ENCODE measurements at places on chromosomes 4 and X.

DNA sequence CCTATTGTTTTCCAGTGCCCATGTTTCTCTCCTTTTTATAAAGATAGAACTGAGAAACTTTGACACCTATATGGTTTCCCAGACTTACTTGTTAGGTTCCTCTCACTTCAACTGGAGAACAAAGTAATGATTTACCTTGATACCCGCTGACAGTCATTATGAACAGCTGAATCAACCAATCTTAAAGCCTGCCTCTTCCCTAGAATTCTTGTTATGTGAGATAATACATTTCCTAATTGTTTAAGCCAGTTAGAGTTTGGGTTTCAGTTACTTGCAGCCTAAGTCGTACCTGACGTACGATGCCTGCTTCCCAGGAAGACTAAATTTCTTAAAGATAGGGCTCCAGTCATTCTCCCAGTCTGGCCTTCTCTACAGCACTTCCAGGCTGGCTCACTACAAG, 97.3 kb downstream of the SHROOM4 start:
- DNase-seq: no peak

- no peak for DNase-seq
These were observed 49.0 kb upstream of the SLC16A2 start for GRCh38 chrX:74372272-74372671.

- no peak for DNase-seq
These were observed at the start of gene ADGRA3 for GRCh38 chr4:22515888-22516541. ADGRA3 (minus strand) TSS chr4:22516066; CDS start chr4:22515784, 282 bp downstream.

DNA sequence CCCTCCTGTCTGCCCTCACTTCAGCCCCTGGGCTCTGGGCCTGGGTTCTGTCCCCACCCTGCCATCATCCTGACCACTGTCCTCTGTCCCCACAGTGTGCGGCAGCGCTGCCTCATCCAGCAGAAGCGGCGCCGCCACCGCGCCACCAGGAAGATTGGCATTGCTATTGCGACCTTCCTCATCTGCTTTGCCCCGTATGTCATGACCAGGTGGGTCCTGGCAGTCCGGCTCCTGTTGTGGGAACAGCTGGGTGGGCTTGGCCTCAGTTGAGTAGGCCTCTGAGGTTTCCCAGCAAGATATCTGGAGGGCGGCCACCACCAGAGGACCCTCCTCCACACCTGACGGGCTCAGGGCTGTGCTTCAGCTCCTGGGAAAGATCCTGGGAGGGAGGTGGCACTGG, 2.2 kb downstream of the GPR78 start:
- no peak for DNase-seq

GRCh38 chrX:123504047-123504446, 228.8 kb downstream of the THOC2 start:
- no peak for DNase-seq

DNA sequence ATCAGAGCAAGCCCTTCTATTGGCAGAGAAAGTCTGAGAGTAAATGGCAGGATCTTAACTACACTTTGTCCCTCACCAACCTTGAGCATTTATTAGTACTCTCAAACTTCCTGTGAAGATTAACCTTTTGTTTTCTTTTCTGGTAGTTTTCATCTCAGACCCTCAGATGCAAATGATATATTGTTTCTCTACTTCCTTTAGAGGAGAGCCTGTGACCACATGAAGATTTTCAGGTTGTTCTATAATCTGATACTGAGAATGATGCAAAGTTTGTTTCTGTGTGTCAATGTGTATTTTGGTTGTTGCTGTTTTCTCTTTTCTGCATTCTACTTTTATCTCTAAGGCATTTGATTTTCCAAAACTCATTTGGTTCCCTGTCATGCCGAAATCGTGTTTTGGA, 165.8 kb upstream of the CYSLTR1 start:
- DNase-seq: no peak

DNA sequence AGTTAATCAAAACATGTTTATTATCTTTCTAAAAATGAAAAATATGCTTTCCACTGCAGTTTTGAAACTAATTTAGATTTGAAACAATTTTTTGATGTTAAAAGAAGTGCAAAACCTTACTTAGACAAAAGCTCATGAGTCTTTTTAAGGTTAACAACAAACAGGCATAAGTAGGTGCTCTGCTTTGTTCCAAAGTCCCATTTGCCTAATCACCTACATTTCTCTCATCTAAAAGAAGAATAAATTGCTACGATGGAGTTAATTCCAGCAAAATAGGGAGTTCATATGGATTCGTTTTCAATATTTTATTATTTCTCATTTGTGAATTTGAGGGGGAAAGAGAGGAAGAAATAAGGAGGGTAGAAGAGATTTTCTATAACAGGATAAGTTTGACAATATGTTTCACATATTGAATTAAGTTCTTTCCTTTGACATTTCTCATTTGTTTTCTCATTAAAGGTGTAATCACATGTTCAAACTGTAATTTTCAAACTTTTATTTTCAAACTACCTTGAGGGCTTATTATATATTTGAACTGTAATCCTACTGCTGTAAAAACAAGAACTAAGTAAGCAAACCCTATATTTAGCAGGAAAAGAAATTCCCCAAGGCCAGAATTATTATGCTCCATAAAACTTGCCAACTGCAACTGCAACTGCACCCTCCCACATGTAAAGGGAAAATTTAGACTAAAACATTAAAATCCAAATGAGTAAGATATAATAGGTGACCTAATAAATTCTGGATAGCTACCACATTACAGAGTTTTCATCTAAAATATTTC, 9.6 kb upstream of the SLC39A8 start:
- no peak for DNase-seq

- DNase-seq: no peak
These were observed 54.3 kb downstream of the CHRDL1 start for GRCh38 chrX:110741213-110741796.

DNA sequence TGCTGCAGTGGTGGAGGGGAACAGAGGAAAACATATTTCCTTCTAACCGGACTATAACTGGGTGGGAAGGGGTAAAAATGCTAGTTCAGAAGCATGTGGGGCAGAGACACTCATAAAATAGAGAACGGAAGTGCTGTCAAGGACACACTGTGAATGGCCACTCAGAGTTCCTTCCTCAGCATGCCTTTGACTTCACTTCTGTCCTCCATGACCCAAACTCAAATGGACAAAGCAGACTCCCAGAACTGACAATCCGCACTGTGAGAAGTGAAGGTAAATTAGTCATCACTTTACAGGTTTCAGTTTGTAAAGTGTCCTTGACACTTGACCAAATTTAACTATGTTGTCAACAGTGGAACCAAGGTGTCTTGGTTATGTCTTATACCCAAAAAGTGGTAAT, 30.2 kb upstream of the ELF2 start:
- DNase-seq: no peak

DNA sequence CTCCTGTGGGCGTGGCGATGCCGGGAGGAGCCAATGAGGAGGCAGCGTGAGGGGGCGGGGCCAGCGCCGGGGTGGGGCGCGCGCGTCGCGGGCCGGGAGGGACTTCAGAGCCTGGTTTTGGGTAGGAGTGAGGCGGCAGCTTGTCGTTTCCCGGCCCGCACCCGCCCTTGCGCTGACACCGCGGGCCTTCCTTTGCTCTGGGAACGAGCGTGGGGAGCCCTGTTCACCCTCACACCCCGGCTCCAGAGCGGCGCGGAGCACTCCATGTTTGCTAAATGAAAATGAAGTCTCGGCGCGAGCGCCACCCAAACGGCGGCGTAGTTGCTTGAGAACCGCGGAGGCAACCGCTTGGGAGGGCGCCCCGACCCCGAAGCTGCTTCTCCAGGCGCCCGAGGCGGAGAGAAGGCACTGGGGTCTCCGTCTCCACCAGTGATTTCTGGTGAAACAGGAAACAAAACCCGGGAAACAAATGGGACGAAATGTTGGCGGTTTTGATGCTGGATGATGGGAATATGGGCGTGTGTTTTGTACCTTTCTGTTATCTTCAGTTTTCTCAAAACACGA, 497 bp upstream of the GRPEL1 start:
- no peak for DNase-seq

DNA sequence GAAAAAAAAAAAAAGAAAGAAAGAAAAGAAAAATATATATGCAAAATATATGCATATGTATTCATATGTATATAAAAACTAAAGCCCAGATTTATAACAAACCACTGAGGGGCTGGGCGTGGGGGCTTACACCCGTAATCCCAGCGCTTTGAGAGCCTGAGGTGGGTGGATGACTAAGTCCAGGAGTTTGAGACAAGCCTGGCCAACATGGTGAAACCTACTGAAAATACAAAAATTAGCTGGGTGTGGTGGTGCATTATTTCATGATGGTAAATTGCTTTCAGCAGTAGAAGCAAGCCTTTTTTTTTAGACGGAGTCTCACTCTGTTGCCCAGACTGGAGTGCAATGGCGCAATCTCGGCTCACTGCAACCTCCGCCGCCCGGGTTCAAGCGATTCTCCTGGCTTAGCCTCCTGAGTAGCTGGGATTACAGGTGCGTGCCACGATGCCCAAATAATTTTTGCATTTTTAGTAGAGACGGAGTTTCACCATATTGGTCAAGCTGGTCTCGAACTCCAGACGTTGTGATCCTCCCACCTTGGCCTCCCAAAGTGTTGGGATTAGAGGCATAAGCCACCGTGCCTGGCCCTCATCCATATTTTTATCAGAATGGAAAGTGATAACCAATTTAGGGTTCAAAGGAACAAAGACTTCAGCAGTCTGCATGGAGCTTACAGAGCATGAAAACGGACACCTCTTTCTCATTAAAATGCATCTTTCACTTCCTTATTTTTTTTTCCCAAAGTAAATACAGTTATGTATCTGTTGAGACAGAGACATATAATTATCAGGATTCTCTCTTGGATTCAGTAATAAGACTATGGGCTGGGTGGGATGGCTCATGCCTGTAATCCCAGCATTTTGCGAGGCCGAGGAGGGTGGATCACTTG, 27.7 kb upstream of the MOB1B start:
- DNase-seq: no peak

- DNase-seq: no peak
These were observed 243.9 kb upstream of the SPANXN1 start for GRCh38 chrX:145003443-145003842.
